NCI-H2107 (cell line): ENCODE measurements at places on chromosomes 5 and 9.

DNA sequence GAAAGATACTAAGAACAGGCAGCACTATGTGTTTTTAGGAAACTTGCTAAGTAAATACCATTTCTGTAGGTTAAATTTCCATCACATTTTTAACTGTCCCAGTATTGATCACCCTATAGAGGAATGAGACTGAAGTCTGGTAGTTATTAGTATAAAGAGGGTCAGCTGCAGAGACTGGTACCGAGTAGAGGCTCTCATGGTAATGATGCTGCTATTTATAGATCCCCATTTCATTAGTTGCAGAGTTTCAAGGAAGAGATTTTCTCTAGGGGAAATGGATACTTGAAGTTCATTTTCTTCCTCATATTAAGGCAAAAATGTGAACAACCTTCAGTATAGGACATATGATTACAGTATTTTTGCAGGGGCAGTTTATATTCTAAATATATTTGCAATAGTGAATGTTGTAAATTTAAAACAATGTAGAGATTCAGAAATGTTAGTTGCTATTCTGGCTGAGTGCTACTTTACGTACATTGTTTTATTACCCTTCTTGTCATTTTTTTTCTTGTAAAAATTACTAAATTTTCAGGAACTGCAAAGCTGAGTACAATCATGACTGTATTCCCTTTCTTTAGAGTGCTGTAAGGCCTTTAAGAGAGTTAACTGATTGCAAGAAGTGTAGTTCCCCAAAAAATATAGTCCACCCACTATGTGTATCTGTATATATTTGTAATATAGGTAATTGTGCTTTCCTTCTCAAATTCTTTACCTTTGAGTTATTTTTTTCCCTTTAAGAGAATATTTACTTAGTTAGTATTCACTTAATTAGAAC, 14.7 kb downstream of the PBX3 start:
- DNase-seq: no peak

DNA sequence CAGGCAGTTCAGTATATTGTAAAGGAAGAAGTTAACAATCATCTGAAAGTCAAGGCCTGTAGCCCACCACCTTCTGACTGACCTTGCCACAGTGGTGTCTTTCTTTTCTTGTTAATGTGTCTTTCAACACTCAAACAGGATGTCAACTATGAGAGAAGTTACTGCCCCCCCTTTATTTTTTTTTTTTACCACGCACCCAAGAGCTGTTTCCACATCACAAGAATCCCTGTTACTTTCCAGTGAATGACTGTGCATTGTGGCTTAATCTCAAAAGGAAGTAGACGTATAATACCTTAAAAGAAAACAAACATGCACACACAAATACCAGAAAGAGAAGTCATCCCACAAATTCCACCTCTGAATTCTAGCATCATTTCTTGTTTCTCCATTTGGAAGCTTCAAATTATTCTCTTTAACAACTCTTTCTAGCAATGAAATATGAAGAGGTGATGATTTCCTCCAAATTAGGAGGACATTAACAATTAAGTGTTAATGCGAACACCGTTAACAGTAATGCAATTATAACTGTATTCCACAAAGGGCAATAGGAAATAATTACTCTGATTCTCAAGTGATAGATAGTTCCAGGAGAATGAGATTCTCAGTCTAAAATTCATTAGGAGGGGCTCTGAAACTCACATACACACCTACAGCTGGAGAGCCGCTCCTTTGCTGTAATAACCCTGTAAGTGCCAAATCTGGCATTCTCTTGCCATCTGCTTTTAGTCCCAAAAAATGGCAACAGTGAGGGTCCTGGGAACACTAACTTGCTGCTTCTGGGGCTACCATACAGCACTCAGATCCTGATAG, 201.0 kb downstream of the EFNA5 start:
- no peak for DNase-seq

DNA sequence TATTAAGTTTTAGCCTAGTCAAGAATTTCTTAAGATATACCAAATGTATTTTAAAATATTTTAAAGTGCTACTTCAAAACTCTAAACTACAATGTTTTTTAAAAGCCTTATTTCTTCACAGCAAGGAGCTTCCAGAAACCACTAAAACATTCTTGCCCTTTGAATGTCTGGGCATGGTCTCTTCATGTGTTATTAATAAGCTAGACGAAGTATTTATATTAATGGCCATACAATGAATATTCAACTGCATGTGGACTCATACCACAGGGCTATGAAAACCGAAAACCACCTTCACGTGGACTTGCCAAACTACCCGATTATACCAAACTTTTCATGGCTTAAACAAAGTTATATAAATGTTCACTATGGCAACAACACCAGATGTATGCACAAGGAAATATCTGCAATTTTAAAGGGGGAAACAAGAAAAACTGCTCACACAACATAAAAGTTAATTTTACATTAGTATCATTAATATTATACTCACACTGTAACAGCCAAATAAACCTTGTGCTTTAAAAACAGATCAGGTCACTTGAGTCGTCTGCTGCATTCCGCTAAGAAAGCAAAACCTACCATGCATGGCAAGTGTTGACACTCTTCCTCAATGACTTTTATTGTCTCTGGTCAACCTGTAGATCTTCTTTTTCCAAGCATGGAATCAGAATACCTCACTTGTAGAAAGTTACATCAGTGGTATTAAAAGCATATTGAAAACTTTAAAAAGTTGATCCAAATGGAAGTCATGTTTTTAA, 246.3 kb downstream of the BNC2 start:
- DNase-seq: no peak

GRCh38 chr9:14238518-14238917, 75.4 kb downstream of the NFIB start:
- no peak for DNase-seq

- no peak for DNase-seq
Measured at GRCh38 chr5:174916227-174916626, 191.8 kb downstream of the MSX2 start.

DNA sequence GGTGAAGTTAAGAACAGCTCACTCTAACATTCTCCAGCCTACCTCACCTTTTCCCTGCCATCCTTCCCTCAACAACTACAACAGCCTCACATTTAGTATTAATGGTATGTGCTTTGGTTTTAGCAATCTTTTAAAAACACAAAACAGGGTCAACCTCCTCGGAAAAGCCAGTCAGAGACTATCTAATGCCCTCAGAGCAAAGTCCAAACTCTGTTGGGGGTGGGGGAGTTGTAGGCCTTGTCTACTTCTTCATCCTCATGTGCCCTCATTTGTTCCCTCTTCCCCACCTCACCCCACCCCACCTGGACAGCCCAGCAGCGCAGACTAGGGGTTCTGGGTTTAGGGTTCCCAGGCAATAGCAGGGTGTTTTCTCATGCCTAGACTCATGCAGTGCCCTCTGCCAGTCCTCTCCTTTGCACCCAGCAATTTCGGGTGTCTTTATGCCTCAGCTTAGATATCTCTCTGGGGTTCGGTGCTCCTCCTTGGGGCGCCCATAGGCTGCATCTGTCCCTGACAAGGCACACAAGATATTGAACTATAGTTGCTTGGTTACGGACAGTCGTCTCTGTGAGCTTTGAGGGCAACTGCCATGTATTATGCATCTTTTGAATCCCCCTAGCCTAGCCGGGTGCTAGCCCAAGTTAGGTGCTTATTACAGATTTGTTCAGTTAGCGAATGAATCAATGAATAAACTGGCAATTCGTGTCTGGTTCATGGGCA, 762 bp upstream of the TCOF1 start:
- no peak for DNase-seq

- DNase-seq: no peak
Measured at GRCh38 chr9:129362287-129363000, 184.4 kb upstream of the IER5L start.

DNA sequence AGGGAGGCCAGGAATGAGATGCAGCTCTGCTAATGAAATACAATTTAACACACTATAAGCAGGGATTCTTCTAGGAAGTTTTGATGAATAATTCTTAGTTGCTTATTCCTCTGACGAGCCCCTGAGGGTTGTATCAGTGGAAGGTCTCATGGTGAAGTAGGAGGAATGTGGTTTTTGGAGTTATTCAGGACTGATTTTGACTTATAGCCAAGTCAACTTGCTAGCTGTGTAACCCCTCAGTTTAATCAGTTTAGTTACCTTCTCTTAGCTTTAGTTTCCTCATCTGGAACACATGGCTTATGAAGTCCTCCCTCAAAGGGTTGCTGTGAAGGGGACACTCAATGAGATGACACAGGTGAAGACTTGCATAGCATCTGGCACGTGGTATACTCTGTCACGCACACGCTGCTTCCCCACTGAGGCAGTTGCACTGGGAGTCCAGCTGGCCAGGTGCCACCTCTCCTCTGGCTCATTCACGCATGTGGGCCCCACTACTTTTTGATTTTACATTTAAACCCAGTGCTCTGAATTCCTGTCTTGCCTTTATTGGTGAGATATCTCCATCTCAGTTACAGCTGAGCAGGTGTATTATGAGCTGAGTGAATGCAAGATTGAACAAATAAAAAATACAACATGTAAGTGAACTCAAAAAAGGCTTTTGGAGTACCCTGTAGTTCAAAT, 415.0 kb downstream of the ARHGEF28 start:
- no peak for DNase-seq

DNA sequence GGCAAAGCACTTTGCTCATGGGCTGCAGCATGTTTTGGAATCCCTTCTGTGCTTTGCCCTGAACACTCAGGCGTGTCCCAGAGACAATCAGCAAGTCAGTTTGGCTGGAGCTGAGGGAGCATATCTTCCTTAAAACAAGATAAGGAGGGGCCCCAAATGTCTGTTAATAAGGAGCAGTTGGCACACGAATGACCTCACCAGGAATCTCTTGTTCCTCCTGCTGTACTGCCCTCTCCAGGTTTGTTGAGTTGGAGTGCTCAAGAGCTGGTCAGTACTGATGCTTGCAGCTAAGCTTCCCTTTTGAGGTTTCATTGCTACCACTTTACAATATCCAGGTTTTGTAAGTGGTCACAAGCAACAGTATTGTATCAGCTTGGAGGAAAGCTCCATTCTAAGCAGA, 101.3 kb upstream of the EGFLAM start:
- no peak for DNase-seq

DNA sequence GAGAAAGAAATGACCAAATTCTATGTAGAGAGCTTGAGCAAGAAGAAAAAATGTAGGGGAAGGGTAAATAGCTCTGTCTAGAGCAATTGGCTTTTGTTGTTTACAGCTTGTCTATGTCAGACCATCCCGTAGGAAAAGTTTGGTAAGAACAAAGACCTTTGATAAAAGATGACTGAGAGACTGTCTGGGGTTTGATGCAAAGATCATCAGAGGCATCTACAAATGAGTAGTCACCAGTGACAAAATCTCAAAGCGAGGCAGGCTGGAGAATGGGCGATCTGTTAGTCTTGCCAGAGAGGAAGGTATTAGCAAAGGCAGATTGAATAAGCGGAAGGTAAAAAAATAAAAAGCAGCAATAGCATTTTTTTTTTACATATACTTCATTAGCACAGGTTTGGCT, 125.0 kb upstream of the RASGRF2 start:
- DNase-seq: no peak

DNA sequence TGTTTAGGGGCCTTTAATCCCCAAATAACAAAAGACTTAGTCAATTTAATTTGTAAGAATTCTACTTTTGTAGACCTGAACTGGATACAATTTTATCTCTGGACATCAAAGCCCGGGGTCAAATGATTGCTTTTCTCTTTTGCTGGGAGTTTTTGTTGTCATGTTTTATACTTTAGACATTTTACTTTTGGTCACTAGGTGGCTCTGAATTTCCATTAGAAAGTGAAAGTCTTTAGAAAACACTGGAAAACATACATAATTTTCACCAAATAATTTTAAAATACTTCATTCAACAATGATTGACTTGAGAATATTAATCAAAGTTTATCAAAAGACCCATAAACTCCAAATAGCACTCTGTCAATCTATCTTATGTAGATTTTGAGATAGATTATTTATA, 2.8 kb upstream of the PCA3 start:
- no peak for DNase-seq

- DNase-seq: no peak
Measured at GRCh38 chr5:146560205-146560812, 44.3 kb upstream of the GPR151 start.

GRCh38 chr9:136470792-136471469, 11.9 kb downstream of the SEC16A start:
- no peak for DNase-seq

- DNase-seq: no peak
Measured at GRCh38 chr9:99244344-99245260, 22.5 kb downstream of the SEC61B start.
